ENCODE measurements at places on chromosomes 11 and 22.

DNA sequence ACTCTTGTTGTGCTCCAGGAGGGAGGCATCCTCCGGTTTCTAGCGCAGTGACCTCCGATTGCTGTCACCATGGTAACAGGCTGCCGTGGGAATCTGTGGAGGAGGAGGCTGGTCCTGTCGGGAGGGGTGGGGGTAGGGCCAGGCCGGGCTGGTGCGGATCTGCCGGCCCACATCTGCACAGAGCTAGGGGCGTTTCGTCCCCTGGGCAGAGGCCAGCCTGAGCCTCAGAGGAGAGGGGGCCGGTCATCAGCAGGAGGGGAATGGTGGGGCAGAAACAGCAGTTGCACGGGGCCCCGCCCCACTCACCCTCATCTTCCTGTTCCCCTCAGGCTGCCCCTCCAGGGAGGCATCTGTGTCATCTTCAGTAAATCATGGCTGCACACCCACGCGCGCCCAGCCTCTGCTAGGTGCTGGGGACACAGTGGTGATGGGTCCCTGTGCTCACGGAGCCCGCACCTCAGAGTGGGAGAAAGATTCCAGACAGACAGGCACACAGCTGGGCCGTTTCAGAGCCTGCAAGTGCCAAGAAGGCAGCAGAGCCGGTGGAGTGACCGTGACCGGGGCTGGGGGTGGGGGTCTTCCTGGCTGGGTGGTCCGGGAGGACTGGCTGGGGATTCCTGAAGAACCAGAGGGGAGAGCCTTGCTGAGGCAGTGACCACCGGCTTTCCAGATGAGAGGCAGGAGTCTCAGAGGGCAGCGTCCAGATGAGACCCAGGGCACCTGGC, 120.5 kb downstream of the CACNA1I start:
- DNase-seq: no peak

DNA sequence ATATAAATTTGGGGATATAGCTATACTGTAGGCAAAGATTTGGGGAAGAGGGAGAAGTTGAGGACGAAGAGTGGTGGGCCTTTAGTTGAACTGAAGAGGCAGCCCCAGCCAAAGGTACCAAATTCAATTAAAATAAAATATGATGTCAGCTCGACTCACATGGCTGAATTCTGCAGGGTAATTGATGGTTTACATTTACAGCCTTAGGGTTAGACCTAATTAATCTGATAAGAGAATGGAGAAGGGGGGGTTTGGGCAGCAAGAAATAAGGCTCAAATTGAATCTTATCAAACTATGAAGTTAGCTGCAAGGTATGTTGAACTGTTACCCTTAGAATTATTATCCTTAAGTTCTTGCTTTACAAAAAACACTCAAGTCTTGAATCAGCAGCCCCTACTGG, 3.6 kb upstream of the HSD17B12 start:
- no peak for DNase-seq

DNA sequence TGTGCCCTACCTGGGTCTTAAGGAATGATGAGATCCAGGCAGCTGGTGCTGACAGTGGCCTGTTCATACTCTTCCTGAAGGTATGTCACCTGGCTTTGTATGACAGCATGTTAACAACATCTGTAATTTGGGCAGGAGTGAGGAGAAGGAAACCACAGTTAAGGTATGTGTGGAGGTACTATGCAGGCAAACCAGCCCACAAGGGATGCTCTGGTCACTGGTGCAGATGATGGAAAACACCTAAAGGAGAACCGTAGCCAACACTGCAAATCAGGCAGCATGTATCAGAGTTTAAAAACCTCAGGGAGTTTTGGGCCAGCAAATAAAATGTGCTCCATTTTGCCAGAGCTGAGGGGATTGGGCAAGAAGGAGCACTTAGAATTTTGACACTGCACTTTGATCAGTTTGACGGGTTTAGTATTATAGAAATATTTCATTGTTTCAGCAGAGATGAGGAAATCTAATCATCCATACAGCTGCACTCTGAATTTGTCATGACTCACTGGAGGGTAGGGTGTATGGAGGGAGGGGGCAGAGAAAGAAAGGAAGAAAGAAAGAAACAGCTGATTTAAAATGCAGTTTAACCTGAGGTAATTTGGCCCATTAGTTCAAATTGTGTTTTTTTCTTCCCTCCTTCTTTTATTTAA, 260.9 kb downstream of the KIRREL3 start:
- no peak for DNase-seq

- DNase-seq: no peak
Measured at GRCh38 chr11:34235189-34235588, 122.6 kb downstream of the ABTB2 start.

DNA sequence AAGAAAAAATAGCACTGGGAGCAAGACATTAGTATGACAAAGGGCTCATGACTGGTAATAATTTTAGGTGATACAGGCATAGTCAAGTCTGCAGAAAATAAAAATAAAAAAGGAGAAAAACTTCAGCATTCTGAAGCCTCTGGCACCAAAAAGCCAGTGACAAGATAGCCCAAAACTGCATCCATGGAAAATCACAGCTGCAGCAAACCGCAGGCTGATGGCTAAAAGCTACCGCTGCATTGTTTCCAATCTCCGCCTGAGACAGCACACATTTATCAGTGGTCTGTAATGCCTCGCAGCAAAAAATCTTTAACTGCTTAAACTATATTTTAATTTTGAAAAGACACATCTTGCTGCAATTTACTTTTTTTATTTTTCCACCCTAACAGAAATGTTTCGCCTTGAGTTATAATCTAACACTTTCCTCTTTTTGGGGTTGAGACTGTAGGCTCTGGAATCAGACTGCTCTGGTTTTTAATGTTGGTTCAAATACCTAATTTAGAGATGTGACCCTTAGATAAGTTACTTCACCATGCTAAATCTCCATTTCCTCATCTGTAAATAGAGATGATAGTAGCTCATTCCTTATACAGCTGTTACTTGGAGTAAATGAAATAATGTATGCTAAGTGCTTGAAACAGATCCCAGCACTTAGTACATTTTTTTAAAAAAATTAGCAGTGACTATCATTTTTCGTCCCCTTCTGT, 42.0 kb upstream of the FIBIN start:
- DNase-seq: no peak

All from NCI-H1930 (cell line).